ENCODE measurements at places on chromosomes 16 and 17. TPM values are rescaled to one million over a fixed set of nuclear protein-coding genes. Genes with fewer than 3 reads are reported as not detected.

DNA sequence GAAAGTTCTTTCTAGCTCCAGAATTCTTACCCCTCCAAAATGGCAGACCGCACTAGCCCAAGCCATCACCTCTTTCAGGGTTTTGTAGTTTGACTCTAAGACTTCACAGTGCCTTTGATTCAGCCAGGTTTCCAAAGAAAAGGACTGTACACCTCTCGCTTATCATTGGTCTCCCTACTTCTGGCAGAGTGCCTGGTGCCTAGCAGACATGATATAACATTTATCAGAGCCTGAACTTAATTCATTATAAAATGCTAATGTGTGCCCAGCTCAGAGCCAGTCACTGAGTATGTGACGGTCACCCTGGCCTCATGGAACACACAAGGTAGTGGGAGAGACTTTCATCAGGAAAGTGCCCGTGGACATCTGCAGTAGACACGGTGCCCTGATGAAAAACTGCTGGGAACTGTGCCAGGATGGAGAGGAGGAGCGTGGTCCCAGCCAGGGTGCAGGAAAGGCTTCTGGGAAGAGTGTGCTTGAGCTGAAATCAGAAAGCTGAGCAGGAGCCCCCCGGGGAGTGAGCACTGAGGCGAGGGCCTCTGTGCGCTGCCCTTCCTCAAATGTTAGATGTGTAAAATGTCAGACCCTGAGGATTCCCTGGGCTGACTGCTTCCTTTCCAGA lies 34.3 kb upstream of the LGALS9 start:
- DNase-seq: no peak
- H3K4me3 ChIP-seq: no peak overlapping the region
- H3K4me1 ChIP-seq: peaks cover 14% of the 10 kb centered on the region
- H3K27ac ChIP-seq: peak overlapping the region; percentile 32

GRCh38 chr17:14308636-14308964 lies 7.7 kb downstream of the HS3ST3B1 start:
- H3K27me3 ChIP-seq: peaks cover 4% of the 10 kb centered on the region
- no peak for DNase-seq
- peaks cover 14% of the 10 kb centered on the region for H3K36me3 ChIP-seq
- H3K27ac ChIP-seq: no peak overlapping the region

DNA sequence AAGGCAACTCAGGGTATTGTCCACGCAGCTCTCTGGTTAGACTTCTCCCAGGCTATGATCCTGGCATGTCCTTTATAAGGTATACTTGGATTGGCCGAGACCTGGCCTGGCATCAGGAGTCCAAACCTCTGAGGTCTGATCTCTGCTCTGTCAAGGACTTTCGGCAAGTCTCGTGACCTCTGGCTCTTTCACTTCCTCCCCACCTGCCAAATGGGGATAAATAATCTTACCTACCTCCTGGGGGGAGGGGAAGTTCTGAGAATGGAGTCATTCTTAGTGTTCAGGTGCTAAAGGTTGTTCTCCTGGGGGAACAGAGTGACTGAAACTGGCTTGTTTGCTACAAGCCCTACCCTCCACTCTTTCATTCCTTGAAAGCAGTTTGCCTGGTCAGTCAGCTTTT lies 7.6 kb downstream of the ATXN1L start:
- no peak overlapping the region for H3K4me3 ChIP-seq
- H3K27me3 ChIP-seq: no peaks in the 10 kb centered on the region
- peaks cover 17% of the 10 kb centered on the region for H3K36me3 ChIP-seq
- peaks cover 29% of the 10 kb centered on the region for H3K4me1 ChIP-seq

GRCh38 chr17:73342541-73343167 lies 30.9 kb upstream of the CDC42EP4 start:
- no peak overlapping the region for H3K4me3 ChIP-seq
- DNase-seq: no peak
- no peaks in the 10 kb centered on the region for H3K27me3 ChIP-seq
- no peaks in the 10 kb centered on the region for H3K4me1 ChIP-seq
- no peaks in the 10 kb centered on the region for H3K36me3 ChIP-seq

DNA sequence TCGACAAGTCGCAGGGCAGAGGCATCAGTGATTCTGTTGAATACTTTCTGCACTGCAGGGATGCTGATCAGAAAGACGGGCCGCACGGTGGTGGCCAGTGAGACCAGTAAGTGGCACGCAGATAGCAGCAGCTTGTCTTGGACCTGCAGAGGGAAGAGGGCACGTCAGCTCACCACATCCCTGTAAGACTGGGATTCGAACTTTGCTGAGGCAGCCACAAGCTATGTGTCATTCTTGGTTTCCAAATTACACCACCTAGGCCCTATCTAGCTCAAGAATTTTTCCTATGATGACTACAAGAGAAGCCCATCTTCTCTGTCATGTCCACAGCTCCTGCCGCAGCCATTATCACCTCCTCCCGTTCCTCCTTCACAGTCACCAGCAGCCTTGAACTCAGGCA lies 49.4 kb upstream of the GSG1L start:
- H3K27me3 ChIP-seq: no peaks in the 10 kb centered on the region
- no peak for DNase-seq
- peak overlapping the region; percentile 11 for H3K27ac ChIP-seq
- peaks cover 16% of the 10 kb centered on the region for H3K4me1 ChIP-seq
- H3K4me3 ChIP-seq: no peak overlapping the region

DNA sequence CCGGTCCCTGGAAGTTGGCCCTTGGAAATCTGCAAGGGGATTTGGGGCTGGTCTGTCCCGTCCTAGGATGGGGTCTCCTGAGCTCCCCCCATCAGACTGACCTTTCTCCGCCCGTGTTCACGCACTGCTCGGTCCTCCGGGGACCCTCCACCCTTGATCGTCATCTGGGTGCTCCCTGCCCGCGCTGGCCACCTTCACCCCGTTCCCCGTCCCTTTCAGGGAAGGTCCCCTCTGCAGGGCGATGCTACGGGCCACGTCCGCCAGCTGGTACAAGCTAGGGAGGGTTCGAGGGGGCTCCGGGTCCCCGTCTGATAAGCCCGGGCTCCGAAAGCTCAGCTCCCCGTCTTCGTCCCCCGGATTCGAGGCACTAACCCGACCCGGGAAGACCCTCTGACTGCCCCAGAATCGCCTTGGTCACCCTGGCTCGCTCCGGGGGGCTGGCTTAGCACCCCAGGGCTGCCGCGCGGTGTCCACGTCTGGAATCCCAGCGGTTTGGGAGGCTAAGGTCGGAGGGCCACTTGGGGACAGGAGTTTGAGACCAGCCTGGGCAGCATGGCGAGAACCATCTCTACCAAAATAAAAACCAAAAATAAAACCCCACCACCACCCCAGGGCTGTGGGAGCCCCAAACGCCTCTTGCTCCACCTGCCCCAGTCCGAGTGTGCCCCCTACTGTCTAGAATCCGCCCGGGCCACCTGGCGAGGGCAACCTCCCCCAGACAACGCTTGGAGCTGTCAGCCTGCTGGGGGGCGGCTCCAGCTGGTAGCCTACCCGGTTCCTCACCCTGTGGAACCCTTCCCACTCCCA lies 1.1 kb upstream of the SLC43A2 start:
- H3K27me3 ChIP-seq: peaks cover 33% of the 10 kb centered on the region
- H3K36me3 ChIP-seq: no peaks in the 10 kb centered on the region
- peak overlapping the region; percentile 75 for H3K4me3 ChIP-seq

DNA sequence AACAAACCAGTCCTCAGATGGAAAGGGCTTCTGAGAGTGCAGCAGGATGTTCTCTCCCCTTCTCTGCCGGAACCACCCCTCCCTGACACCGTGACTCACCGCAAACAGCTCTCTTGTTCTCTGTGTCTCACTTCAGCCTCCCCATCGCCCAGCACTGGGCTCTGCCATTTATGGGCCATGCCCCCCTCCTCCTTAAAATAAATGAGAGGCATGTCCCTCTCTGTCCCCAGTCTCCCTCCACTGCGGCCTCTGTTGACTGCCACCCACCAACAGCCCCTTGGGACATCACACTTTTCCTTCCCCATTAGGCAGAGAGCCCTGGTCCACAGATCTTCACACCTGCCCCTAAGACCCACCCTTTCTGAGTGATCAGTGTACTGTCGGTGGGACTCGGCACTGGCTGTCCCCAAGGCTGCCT lies 6.3 kb downstream of the CCDC102A start:
- H3K4me1 ChIP-seq: peaks cover 49% of the 10 kb centered on the region
- peak overlapping the region; percentile 98 for H3K27ac ChIP-seq
- DNase-seq: peak; percentile 66

DNA sequence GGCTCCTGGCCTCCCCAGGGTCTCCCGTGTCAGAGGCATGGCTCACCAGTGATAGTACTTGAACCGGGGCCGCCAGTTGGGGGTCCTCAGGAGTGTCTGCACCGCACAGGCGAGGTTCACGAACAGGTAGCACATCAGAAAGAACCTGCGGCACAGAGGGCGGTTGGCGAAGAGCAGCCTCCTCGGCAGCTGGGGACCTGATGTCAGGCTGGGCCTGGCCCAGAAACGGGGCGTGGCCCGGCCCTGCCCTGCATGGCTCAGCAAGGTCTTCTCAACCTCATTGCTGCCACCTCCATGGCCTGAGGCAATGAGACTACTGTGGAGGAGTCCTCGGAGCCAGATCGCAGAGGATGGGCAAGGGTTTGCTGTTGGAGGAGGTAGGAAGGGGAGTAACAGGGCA lies 4.1 kb upstream of the LCAT start:
- H3K36me3 ChIP-seq: peaks cover 9% of the 10 kb centered on the region
- no peak overlapping the region for H3K4me3 ChIP-seq
- DNase-seq: no peak

- H3K27me3 ChIP-seq: peaks cover 61% of the 10 kb centered on the region
- no peak for DNase-seq
Observed at GRCh38 chr16:79595231-79595641, 5.3 kb downstream of the MAF start.

The SKAP1 gene
- total RNA-seq: 98.8 TPM

The KCNJ18 gene
- total RNA-seq: not detected

The NAT9 gene
- 42.1 TPM for total RNA-seq

The HOXB5 gene
- not detected for total RNA-seq

The PSMB3 gene
- 189 TPM for total RNA-seq

The CSH2 gene
- total RNA-seq: not detected

The C17orf107 gene
- total RNA-seq: 1.9 TPM

The CA5A gene
- total RNA-seq: not detected

The MC1R gene
- 5.8 TPM for total RNA-seq
